ENCODE measurements at places on chromosomes 13 and 19.

GRCh38 chr19:35063940-35064818 lies 22.7 kb downstream of the HPN start:
- peak; percentile 17 for DNase-seq

DNA sequence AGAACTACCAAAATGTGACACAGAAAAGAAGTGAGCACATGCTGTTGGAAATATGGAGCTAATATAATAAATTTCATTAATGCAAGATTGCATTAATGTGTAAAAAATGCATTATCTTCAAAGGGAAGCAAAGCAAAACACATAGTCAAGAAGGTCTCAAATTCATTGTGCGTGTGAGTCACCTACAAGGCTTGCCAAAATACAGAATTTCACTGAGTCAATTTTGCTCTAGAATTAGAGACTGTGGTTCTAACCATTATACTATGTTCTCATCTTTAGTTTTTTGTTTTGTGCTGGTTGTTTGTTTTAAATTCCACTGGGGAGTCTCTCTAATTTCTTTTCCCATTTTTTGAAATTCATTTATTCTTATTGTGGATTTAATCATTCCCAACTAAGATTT lies 149.8 kb upstream of the SLITRK1 start:
- no peak for DNase-seq

DNA sequence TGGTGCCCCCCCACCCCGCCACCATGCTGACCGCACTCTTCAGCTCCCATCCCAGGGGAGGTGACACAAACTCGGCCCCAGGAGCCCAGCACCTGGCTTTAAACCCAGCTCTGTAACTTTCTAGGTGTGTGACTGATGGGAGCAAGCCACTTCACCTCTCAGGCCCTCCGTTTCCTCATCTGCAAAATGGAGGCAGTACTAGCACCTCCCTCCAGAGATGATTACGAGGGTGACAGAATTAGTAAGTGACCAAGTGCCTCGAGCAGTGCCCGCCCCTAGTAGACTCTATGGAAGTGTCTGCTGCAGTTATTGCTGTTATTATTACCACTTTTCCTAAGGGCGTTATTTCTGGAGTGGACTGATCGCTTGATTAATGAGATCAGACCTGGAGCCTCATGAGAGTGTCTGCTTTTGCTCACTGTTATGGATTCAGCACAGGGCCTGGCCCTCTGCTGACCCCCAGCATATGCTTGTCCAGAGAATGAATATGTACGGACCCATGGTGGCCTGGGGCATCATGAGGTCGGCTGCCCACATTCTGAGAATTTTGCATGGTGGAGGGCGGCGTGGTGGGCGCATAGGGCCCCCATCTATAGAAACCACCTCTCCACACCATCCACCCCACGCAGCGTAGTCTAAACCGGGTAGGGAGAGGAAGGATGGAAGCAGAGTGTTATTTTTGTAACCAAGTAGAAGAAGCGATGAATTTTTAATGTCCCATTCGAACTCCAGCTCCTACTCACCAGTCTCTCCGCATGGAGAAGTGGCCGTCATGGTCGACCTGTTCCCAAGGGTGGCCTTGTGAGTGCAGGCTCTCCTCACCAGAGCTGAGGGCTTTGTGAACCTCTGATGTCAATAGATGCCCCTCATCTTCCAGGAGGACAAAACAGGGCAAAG lies 48.2 kb downstream of the CAPN12 start:
- DNase-seq: no peak

DNA sequence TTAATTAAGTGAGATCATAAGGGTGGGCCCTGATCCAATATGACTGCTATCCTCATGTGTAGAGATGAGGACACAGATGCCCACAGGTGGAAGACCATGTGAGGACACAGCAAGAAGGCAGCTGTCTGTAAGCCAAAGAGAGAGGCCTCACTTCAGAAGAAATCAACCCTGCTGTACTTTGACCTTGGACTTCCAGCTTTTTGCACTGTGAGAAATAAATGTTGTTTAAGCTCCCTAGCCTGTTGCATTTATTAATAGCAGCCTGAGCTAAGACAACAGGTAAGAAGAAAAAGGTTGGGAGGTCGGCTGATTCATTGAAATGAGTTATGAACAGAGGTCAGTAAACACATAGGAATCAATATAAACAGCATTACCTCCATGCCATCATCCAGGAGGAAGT lies 14.8 kb downstream of the PARP4 start:
- DNase-seq: no peak

- no peak for DNase-seq
Measured at GRCh38 chr13:64684685-64685431, 2545.3 kb downstream of the PCDH9 start.

DNA sequence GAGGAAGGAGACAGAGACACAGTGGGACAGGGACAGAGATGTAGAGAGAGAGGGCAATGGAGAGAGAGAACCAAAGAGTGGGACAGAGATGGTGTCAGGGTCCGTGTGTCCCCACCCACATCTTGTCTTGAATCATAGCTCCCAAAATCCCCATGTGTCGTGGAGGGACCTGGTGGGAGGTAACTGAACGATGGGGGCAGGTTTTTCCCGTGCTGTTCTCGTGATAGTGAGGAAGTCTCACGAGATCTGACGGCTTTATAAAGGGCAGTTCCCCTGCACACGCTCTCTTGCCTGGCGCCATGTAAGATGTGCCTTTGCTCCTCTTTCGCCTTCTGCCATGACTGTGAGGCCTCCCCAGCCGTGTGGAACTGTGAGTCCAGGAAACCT lies 7.5 kb upstream of the PLA2G4C start:
- no peak for DNase-seq

DNA sequence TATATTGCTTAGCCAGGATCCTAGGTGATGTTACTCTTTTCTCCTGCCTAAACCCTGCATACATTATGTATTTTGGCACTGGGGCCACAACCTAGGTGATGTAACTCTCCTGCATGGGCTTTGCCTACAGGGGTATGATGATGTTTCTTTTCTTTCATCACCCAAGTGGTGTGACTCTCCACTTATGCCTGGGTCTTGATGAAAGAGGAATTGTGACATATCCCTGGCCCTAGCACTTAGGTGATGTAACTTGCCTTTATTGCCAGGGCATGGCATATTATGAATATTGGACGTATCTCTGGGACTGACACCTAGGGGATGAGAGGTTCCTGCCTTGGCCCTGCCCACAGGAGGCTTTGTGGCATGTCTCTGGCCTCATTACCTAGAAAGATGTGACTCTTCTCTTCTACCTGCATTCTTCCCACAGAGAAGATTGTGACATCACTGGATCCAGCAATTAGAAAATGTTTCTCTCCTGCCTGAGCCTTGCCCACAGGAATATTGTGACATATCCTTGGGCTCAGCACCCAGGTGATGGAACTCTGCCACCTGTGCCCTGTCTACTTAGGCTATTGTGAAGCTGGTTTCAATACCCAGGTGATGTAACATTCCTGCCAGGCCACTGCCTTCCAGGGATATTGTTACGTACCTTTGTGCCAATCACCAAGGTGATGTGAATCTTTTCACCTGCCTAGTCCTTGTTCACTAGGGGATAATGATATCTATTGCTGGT lies 27.3 kb upstream of the ZNF254 start:
- no peak for DNase-seq

GRCh38 chr19:6772028-6772865 lies at the start of gene VAV1:
TSS of gene VAV1 (plus strand) at chr19:6772708. CDS start at chr19:6772808, 100 bp downstream.
- DNase-seq: no peak

- DNase-seq: no peak
Measured at GRCh38 chr19:3210347-3211017, 14.0 kb upstream of the CELF5 start.

GRCh38 chr13:19597523-19597922 lies 35.9 kb upstream of the MPHOSPH8 start:
- no peak for DNase-seq

DNA sequence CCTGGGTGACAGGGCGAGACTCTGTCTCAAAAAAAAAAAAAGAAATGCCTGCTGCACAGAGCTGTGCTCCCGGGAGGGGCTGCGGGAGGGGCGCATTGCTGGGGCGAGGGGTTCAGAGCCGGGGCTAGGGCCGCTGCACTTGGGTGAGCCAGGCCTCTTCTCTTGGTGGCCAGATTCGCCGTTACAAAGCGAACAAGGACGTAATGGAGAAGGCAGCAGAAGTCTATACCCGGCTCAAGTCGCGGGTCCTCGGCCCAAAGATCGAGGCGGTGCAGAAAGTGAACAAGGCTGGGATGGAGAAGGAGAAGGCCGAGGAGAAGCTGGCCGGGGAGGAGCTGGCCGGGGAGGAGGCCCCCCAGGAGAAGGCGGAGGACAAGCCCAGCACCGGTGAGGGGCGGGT lies 19.0 kb downstream of the PLIN4 start:
- no peak for DNase-seq

DNA sequence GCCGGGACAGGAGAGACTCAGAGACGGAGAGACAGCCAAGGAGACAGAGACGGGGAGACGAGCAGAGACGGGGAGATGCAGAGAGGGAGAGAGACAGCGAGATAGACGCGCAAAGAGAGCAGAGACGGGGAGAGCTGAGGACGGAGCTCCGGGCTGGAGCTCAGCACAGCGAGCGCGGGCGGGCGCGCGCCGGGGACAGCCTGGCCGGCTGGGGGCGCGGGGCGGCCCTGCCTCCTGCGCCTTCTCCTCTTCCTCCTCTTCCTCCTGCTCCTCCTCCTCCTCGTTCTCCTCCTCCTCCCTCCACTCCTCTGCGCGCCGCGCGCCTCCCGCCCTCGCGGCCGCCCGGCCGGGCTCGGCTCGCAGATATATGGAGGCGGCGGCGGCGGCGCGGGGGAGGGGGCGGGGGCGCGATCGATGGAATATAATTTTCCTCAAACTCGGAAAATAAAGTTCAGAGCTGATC lies at the start of gene ERFL:
Gene ERFL (minus strand): TSS at position 229 of the 463 bp plus-strand sequence. CDS start 15,530 bp downstream, outside the sequence.
- no peak for DNase-seq

DNA sequence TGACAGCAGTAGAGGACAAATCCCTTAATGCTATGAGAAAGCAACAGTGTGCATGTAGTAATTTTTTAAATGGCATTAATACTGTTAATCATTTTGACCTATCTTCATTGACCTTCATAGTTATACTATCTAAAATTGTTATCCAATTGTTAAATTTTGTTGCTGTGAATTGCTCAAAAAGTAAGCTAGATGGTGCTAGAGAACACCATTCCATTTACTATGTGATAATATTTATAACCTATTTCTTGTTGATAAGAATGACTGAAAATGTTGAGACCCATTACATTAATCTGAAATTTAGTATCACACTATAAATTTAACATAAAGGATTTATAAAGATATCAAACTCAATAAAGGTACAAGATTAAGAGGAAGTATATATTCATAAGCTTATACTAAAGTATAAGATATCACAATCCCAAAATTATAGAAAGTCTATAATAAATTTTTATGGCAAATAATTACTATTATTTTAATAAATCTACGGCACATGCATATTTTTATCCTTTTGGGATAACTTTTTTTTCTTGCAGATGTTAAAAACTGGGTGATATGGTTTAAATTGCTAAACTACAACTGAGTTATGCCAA lies 1573.3 kb downstream of the PCDH9 start:
- peak; percentile 1 for DNase-seq

DNA sequence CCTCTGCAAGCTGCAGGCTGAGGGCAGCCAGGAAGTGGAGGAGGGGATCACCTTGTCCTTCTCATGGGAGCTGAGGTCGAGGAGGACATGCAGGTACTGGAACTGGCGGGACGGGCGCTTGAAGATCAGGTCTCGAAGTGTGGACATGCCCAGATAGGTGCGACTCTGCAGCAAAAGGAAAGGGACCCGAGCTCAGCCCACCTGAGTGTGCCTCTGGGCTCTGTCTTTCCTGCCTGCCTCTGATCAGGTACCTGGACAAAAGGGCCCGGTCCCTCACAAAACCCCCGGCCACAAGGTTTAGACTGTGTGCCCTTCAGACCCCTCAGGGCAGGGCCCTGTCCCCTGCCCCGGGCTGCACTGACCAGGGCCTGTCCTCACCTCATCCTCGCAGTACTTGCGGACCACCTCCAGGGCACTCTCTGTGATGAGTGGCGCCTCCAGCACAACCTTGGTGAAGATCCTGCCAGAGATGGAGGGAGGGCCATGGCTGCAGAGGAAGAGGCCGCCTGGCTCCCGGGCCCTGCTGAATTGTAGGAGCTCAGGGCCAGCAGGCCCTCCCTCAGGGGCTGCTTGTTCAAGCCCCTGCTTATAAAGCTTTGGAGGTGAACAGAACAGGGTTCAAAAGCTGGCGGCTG lies 12.5 kb upstream of the RSPH6A start:
- DNase-seq: no peak

DNA sequence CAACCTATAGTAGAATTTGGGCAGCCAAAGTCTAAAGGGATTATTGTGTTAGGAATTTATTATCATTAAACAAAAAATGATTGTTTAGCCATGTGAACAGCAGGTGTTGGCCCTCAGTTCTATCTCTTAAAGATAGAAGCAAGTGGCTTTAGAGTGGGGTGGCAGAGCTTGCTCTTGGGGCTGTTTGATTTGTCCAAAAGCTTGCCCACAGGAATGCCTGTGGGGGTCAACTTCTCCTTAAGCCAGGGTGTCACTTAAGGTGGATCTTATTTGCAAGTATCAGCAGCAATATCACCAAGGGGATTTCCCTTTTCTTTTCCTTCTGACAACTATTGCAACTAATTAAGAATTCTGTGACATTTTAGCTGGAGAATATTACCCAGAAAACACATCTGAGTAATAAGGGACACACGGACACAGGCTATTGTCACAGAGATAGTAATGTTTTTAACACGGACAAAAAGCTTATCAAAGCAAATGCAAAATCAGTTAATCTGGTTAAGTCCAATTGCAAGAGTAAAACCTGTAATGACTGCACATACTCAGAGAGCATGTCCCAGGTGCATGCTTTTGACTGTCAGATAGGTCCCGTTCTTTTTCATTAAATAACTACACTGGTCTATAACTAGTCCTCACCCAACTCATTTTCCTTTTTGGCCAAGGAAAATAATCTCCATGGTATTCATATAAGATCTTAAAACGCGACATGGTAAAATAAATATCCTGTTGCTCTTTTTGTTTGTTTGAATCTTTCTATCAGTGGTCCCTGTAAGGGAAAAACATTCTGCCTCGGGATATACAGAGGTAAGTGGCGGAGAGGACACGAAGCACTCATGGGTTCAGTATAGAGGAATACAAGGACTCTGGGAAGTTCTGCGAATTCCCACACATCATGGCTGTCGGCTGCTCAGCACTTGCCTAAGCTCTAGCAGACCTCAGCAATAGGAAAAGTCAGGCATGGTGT lies 172.1 kb upstream of the RFC3 start:
- no peak for DNase-seq

GRCh38 chr13:25752957-25753551 lies 298.8 kb downstream of the SHISA2 start:
- no peak for DNase-seq

GRCh38 chr13:30033681-30034457 lies 183.5 kb upstream of the UBL3 start:
- DNase-seq: no peak

DNA sequence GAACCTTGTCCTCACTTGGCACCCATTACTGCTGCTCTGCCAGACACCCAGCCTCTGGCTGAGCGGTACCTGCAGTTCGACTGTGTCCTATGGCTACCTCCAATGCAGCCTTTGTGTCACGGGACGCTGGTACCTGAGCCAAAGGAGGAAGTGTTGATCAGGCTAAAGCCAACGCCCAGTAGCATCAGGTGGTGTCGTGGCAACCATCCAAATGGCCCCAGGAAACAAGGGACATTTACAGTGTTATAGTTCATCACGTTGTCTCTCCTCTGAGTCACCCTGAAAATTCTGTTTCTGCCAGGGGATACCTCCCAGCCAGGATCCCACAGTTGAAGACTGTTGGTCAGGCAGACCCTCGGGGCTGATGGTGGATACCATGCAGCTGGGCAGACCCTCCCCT lies 10.1 kb downstream of the RHPN2 start:
- no peak for DNase-seq
